Effector memory CD4-positive, alpha-beta T cell (primary cell): ENCODE measurements at places on chromosomes 4 and X.

GRCh38 chr4:90317785-90318184 is 190.6 kb downstream of the CCSER1 start:
- DNase-seq, result no peak

DNA sequence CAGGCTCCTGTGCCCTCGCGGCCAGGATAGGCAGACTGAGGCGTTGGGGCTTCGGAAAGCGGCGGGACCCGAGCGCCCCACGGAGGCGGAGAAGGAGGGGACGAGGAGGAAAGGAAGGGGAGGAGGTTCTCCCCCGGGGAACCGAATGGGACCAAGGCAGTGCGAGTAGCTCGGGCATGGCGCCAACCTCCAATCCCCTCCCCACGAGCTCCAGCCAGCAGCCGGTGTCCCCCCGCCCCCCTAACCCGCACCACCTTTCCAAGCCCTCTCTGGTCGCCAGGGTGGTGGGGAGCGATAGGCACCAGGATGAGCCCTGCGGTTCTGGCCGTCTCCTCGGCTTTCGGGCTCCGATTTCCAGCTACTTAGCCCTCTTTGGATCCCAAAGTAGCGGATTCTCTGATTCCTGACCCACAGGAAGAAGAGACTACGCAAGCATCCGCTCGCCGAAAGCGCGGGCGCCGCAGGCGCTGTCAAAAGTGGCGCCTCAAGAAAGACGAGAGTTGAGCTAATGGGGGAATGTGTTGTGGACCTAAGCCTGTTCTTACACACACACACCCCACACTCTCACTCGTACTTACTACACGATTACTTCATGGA is 15.2 kb upstream of the ZIC3 start:
- DNase-seq, result no peak

GRCh38 chrX:459611-460010 is 72.9 kb upstream of the PPP2R3B start:
- DNase-seq, result no peak

- DNase-seq, result no peak
Observed at GRCh38 chrX:103415068-103415467, 38.7 kb downstream of the BEX3 start.

- DNase-seq, result no peak
Observed at GRCh38 chr4:4704267-4704666, 155.2 kb upstream of the MSX1 start.

DNA sequence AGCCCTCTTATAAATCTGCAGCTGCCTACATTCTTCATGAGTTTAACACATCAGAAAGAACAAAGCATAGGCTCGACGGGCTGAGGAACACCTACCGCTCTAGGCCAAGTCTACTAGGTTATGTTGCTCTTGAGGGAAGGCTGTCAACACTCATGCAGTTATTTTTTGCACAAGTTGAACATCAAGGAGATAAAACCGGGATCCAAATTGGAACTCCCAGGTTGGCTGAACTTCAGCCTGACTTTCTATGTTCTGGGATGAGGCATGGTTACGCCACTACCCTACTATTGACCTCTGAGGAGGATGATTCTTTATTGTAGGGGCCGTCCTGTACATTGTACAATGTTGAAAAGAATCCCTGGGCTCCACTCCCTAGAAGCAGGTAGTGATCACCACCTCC is 37.3 kb upstream of the ARSH start:
- no peak for DNase-seq

DNA sequence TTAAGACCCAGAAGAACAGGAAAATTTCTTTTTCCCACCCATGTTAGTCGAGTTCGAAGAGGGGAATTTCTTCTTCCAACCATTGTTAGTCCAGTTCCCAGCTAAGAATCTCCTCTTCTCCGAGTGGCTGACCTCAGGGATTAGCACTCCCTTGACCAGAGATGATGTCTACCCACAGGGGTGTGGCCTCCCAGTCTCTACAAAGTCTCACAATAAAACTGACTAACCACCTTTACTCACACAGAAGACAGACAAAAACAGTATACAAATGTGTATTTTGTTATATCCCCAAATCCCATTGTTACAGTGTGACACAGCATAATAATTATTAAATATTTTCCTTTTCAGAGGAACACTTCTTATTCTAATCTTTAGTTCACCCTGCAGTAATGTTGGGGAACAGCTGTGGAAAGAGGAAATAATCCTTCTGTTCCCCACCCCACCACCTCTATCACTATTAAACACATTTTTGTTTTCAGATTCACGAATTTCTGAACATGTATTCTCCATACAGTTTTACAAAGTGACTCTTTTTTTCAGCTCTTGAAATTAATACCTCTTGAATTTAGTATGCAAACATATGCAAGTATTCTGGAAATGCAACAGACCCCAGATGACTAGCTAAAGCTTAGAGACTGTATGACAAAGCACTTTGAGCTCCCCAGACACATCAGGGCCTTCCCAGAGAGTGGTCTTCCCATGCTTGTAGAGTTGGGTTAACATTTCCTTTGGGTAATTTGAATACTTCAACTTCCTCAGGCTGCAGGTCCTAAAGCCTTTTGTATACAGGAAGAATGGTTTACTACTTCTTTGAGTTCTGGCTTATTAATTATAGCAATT is 62.5 kb upstream of the NFKB1 start:
- no peak for DNase-seq

GRCh38 chrX:27966955-27967354 is 14.3 kb downstream of the DCAF8L1 start:
- DNase-seq, result no peak

DNA sequence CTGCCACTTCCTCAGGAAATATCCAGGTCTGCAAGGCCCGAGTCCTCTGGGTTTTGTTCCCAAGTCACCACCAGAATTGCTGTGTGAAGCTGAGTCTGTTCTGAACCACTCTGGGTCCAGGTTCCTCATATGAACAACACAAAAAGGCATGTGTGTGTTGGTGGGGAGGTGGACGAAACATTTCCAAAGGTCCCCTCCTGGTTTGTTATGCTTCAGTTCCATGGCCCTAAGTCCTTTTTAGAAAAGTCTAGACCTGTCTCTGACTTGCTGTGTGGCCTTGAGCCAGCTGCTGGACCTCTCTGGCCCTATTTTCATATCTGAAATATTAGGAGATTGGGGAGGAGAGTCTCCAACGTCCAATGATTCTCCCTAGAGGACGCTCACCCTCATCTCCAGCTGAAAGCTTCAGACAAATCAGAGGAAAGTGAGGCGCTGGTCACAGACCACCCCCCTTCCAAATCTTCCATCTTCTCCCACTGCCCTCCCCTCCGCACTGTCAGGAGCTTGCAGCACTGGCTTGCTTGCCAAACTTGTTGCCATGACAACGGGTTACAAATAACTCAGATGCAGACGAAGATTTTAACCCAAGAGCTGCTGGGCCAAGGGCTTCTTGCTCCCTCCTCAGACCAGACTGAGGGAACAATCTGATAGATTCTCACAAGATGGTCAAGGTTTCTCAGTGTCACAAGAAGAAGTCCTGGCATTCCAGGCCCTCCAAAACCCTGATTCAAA is 64.5 kb downstream of the SMC1A start:
- no peak for DNase-seq
